ENCODE measurements at places on chromosomes 1 and 21. TPM values are rescaled to one million over a fixed set of nuclear protein-coding genes. Genes with fewer than 3 reads are reported as not detected.

- H3K4me3 ChIP-seq, result no peak within 1 kb of the TSS
- no peak for DNase-seq
- no peaks in the 10 kb centered on the region for H3K4me1 ChIP-seq
These were observed at the start of gene OR2L5 for GRCh38 chr1:248013229-248013710. Gene OR2L5 (plus strand): TSS chr1:248013660. CDS start chr1:248021948, 8,288 bp downstream.

- no peaks in the 10 kb centered on the region for H3K27me3 ChIP-seq
- peaks cover 4% of the 10 kb centered on the region for H3K4me1 ChIP-seq
- H3K36me3 ChIP-seq, result no peaks in the 10 kb centered on the region
- peak; percentile 54 for DNase-seq
These were observed 642 bp downstream of the TRIM62 start for GRCh38 chr1:33180911-33181890.

- H3K36me3 ChIP-seq, result no peaks in the 10 kb centered on the region
- no peaks in the 10 kb centered on the region for H3K27me3 ChIP-seq
- no peak for DNase-seq
These were observed 80.7 kb downstream of the MRPL37 start for GRCh38 chr1:54280651-54281050.

DNA sequence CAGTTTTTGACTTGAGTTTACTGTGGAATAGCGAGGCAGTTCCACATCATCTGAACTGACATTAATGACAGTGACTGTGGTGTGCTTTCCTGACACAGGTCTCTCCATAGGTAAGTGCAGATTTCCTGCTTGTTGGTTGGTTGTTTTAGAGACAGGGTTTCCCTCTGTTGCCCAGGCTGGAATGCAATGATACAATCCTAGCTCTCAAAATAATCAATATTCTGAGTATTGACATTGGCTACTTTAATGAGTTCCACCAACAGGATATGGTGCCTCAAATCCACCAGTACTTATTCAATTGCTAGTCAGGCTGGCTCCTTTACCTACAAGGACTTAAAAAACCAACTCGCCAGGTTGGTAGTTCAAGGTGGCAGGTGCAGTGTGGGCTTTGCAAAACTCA, 63.8 kb downstream of the CLSTN1 start:
- H3K27ac ChIP-seq, result no peak overlapping the region
- H3K4me3 ChIP-seq, result no peak overlapping the region
- H3K36me3 ChIP-seq, result no peaks in the 10 kb centered on the region
- H3K27me3 ChIP-seq, result no peaks in the 10 kb centered on the region
- H3K4me1 ChIP-seq, result no peaks in the 10 kb centered on the region

DNA sequence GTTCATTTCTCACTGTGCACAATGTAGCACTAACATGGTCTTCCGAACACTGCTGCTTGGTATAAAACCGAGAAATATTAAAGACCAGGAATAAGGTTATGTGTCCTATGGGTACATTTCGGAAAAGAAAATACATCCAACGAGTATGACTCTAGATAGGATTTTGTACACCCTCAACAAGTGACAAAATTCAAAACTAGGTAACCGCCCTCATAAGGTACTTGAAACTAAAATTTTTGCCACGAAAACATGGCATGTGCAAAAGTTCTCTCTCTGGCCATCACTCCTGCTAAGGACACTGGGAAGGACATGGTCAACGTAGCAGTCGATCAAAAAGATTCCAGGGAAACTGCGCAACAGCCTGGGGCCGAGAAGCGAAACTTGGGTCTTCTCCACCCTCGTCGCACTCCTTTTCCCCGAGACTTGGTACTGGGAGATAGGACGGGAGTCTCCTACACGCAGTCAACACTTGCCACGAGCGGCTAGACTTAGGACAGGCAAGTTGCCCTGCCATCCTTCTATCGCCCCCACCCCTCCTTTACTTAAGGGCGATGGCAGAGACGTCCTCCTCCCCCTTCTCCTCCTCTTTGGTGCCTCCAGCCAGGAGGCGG, 338 bp upstream of the TOR1AIP1 start:
- H3K36me3 ChIP-seq, result no peaks in the 10 kb centered on the region
- H3K4me3 ChIP-seq, result peak overlapping the region; percentile 82
- no peaks in the 10 kb centered on the region for H3K27me3 ChIP-seq
- peak overlapping the region; percentile 99 for H3K27ac ChIP-seq
- DNase-seq, result peak; percentile 78

NPPB gene
- total RNA-seq, result not detected

GRCh38 chr21:44723177-44724131, 12.1 kb upstream of the TSPEAR start:
- peaks cover 19% of the 10 kb centered on the region for H3K27me3 ChIP-seq
- H3K27ac ChIP-seq, result no peak overlapping the region
- DNase-seq, result no peak
- H3K4me3 ChIP-seq, result no peak overlapping the region
- H3K4me1 ChIP-seq, result no peaks in the 10 kb centered on the region

DNA sequence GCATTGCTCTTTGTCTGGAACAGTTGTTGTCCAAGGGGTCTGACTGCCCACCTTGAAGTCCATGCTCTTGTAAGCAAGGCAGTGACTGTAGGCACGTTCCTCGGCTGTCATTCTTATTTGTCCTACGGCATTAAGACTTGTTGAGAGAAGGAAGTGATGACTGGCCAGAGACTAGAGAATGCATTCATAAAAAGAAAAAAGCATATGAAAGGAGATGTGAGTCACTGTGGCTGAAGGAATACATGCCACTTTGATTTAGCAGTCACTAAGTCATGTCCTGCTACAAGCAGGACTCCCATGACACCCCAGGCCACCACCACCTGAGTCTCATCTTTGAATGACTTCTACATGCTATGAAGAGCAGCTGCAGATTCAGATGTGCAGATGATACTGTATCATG, 50.5 kb downstream of the CNN3 start:
- H3K4me3 ChIP-seq, result no peak overlapping the region
- H3K27ac ChIP-seq, result no peak overlapping the region
- no peak for DNase-seq
- H3K36me3 ChIP-seq, result no peaks in the 10 kb centered on the region

DNA sequence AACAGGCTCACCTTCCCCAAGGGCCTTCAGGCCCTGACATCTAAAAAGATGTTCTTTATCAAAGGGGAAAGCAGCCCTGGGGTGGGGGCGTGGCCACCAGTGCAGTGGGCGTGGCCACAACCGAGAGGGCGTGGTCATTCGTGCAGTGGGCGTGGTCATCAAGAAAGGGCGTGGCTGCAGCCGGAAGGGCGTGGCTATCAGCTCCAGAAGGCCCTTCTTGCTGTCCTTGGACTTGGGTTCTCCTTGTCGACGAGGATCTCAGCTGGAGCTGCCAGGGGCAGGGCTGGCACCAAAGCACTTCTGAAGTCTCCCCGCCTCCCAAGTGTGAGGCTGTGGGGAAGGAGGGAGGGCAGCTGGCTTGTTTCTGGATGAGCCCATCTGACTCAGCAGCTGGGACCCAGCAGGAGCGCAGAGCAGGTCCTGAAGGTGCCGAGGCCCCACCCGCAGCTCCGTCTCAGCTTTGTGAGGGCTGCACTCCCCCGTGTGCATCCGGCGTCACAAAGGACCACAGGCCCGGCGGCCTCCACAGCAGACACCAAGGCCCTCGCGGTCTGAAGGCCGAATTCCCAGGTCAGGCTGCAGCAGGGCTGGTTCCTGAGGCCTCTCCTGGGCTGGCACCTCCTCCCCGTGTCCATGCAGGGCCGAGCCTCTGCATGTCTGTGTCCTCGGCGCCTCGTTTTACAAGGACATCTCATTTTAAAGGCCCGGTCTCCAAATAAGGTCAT, 12.8 kb downstream of the PDE9A start:
- DNase-seq, result no peak
- H3K36me3 ChIP-seq, result no peaks in the 10 kb centered on the region
- H3K4me3 ChIP-seq, result no peak overlapping the region
- H3K27me3 ChIP-seq, result no peaks in the 10 kb centered on the region

- no peak overlapping the region for H3K4me3 ChIP-seq
- H3K36me3 ChIP-seq, result no peaks in the 10 kb centered on the region
- H3K27me3 ChIP-seq, result no peaks in the 10 kb centered on the region
- no peaks in the 10 kb centered on the region for H3K4me1 ChIP-seq
- no peak overlapping the region for H3K27ac ChIP-seq
- DNase-seq, result no peak
These were observed 41.1 kb upstream of the ZNF124 start for GRCh38 chr1:247212627-247213617.

RGS7 gene
- total RNA-seq, result 0.24 TPM

WDR64 gene
- total RNA-seq, result not detected

BRINP3 gene
- total RNA-seq, result 19.6 TPM

- no peaks in the 10 kb centered on the region for H3K4me1 ChIP-seq
- no peak overlapping the region for H3K4me3 ChIP-seq
These were observed 51.4 kb upstream of the C8B start for GRCh38 chr1:57017200-57017599.

ADAMTSL4 gene
- 4.9 TPM for total RNA-seq

VCAM1 gene
- total RNA-seq, result 3.5 TPM

- H3K36me3 ChIP-seq, result no peaks in the 10 kb centered on the region
- no peak overlapping the region for H3K4me3 ChIP-seq
- no peaks in the 10 kb centered on the region for H3K27me3 ChIP-seq
- no peak overlapping the region for H3K27ac ChIP-seq
These were observed 57.2 kb downstream of the DPT start for GRCh38 chr1:168671782-168672181.

DNA sequence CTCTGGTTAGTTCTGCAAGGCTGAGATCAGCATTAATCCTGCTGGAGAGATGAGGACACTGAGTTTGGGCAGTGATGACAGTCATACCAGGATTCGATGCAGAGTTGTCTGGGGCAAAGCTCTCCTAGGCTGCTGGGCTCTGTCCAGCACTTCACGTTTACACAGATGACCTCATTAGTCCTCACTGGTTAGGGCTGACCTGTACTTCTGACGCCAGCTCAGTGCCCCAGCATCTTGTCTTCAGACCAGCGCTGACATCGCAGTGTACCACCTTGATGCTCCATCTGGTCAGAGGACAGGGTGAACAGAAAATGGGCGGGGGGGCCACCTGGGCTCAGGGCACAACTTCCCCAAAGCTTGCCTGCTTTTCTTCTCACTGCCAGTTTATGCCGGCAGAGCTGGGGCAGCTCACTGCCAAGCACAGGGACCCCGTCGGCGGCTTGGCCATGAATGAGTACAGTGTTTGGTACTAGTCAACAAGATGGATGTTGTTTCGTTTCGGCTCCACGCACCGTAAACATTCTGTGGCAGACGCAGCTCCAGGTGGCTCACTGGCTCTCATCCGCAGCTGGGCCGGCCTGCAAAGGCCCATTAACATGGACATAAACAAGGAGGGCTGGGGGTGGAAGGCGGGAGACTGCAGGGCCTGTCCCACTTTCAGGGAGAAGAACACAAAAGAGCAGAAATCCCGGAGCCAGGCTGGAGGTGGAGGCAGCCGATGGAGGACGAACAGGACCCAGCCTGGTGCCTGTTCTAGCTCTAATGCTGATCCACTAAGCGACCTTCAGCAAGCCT, 118.7 kb downstream of the GLIS1 start:
- H3K27ac ChIP-seq, result no peak overlapping the region
- no peaks in the 10 kb centered on the region for H3K27me3 ChIP-seq
- no peak for DNase-seq
- H3K4me3 ChIP-seq, result no peak overlapping the region

DNA sequence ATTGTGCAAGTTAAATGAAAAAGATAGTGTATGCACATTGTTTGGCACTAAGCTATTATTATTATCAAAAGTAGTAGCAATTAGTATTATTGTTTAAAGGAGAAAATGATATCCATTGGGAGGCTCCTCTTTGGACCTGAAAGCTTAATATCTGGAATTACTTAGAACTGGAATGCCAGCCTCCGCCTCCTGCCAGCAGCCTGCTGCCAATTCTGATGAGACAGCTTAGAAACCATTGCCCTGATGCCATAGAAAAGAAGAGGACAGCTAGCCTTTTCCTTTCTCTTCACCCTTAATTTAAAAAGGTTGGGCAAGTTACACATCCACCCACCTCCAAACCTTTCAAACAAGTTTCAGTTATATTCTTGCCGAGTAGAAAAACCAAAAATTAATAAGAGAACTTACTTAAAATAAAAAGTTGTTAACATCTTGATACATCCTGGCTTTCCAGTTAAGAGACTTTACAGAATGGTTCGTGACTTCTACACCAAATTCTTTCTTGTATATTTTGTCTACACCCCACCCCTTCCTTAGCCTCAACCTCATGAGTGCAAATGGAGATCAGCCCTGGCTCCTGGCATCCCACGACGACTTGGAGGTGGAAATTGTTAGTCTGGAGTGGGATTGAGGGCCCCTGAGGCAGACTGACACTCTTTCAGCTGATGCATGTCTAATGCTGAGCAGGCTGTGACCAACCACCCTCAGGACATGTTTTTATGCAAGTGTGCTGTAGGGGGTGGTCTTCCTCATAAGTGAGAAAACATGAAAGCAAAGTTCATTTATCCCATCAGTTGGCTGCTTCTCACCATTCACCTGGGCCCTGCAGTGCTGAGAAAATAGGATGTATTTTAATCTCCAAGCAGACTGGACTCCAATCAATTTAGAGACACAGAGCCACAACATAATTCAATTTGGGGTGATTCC, 120.6 kb downstream of the KCNJ15 start:
- no peak for DNase-seq
- no peaks in the 10 kb centered on the region for H3K27me3 ChIP-seq
- no peak overlapping the region for H3K4me3 ChIP-seq
- H3K36me3 ChIP-seq, result no peaks in the 10 kb centered on the region
- no peak overlapping the region for H3K27ac ChIP-seq

DNA sequence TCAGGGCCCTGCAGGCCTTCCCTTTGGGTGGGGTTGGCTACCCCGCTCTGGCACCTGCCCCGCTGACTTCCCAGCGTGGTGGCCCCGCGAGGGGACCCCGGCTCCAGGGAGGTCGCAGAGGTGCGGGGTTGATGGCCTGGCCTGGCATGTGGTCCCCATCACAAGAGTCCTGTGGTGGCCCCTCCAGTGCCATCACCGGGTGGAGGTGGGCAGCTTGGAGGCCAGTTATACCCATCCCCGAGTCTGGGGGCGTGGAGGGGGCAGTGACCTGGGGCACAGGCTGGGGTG, 26.8 kb downstream of the PRMT2 start:
- H3K27me3 ChIP-seq, result peaks cover under 1% of the 10 kb centered on the region
- DNase-seq, result no peak
- no peaks in the 10 kb centered on the region for H3K4me1 ChIP-seq
- H3K4me3 ChIP-seq, result no peak overlapping the region

PRKACB gene
- total RNA-seq, result 149 TPM

GRCh38 chr1:100927276-100927675, 31.4 kb downstream of the SLC30A7 start:
- no peak for DNase-seq
- H3K4me1 ChIP-seq, result no peaks in the 10 kb centered on the region
- no peak overlapping the region for H3K27ac ChIP-seq
- no peak overlapping the region for H3K4me3 ChIP-seq
- H3K27me3 ChIP-seq, result no peaks in the 10 kb centered on the region

ZMYND12 gene
- 3.5 TPM for total RNA-seq
